ENCODE measurements at places on chromosomes 6 and 20.

GRCh38 chr6:53216301-53216700, 67.7 kb upstream of the GCM1 start:
- DNase-seq, result no peak

GRCh38 chr6:149809798-149810197, 54.4 kb downstream of the LRP11 start:
- DNase-seq, result no peak

- DNase-seq, result no peak
These were observed 58.6 kb downstream of the NUDT3 start for GRCh38 chr6:34333858-34334257.

- no peak for DNase-seq
These were observed 37.1 kb downstream of the MAP1LC3A start for GRCh38 chr20:34595377-34596184.

DNA sequence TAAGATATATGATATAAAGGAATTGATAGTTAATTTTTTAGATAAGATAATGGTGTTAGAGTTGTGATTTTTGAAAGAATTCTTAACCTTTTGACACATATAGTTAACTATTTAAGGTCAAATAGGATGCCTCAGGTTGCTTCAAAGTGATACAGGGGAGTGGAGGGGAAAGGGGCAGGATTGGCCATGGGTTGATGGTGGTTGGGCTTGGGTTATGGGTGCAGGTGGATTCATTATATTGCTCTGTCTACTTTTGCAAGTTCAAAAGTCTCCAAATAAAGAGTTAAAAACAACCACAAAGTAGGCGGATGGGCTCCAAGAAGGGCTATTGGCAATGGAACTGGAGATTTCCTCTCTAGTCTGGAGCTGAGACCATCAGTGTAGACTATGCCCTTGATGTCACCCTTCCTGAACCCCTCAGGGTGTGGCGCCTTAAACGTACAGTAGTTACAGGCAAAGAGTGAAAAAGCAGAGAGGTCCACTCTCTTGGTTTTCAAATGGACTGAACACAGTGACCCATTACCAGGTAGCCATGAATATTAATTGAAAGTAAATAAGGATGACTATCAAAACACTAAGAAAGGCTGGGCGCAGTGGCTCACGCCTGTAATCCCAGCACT, 81.2 kb downstream of the PTPN1 start:
- no peak for DNase-seq

GRCh38 chr20:49727894-49728885, 14.5 kb upstream of the B4GALT5 start:
- DNase-seq, result no peak

- DNase-seq, result no peak
These were observed 5.1 kb downstream of the BTN2A2 start for GRCh38 chr6:26388014-26388413.

DNA sequence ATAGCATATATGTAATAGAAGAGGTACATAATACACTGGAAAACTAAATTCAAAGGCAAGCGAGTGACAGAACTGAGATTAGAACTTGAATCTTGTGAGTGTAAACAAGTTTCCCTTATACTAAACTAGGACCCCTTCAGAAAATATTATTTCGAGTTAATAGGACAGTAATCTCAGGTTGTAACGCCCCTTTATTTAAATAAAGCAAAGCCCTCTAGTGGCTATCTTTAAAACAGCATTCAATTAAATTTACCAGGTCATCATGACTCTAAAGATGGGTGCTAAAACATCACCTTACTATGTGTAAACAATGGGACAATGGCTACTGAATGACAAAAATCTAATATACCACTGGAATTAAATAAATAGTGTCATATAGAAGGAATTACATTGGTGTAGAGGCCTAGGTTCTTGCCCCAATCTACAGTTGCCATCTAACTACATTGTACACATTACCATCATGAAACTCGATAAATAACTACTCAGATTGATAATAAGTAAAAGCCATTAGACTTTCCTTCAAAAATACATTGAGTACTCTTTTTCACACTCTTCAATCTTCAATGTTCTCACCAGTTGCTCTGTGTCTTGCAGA, 255.4 kb upstream of the IRAK1BP1 start:
- DNase-seq, result peak; percentile 25

- no peak for DNase-seq
These were observed 167.4 kb upstream of the LRFN2 start for GRCh38 chr6:40754461-40755045.

DNA sequence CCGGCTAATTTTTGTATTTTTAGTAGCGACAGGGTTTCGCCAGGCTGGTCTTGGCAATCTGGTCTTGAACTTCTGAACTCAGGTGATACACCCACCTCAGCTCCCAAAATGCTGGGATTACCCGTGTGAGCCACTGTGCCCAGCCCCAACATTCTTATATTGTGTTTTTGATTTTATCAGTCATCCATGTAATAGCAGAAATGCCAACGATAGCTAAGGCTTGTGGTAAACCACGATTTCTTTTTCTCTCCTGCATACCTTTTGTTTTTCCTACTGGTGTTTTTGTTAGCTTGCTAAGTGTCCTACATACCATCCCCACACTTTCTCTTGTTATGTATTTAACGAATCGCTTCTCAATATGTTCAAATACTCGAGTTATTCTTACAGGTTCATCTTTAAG, 12.1 kb downstream of the PHACTR2 start:
- DNase-seq, result peak; percentile 49

- DNase-seq, result peak; percentile 49
These were observed 496 bp downstream of the GRM4 start for GRCh38 chr6:34145161-34146020.

GRCh38 chr6:11495565-11496145, 41.9 kb upstream of the TMEM170B start:
- no peak for DNase-seq

DNA sequence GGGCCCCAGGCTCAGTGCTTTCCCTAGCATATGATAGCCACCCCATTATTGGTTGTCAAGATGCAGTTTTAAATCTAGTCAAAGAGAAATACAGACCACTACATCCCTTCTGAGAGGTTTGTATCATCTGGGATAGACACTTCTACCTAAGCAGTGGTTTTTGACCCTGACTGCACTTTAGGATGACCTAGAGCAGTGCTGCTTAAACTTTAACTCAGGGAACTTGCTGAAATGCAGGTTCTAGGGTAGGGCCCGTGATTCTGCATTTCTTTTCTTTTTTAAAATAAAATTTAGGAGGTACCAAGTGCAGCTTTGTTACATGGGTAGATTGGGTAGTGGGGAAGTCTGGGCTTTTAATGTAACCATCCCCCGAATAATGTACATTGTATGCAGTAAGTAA, 18.7 kb downstream of the TM9SF4 start:
- no peak for DNase-seq

GRCh38 chr6:156021746-156022396, 566.2 kb upstream of the NOX3 start:
- DNase-seq, result peak; percentile 79

DNA sequence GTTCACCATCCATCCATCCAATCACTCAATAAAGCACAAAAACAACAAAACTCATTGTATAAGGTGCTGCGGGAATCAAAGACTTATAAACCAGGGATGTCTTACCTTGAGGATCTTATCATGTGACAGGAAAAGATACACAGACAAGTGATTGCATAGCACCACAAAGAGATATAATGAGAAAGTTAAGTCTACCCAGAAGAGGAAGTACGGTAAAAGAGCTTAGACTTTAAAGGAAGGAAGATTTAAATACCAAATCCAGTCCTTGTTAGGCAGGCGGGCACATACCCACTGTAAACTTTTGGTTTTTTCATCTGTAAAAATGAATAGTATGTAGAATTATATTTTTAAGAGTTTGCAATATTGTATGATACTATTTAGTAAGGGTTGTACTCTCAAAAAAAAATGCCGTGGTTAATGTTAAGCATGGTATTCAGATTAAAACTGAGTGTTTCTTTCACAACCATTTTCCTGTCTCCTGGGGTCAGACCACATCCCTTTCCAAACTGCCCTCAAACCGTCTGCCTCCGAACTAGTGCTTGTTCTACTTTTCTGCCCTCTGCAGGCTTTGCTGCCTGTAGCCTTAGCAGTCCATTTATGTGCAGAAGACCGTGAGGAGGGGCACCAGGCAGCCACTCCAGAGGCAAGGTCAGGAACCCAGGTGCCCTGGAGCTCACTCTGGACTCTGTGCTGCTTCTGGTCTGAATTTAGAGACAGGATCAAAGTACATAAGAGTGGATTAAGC, 179.5 kb upstream of the SYNDIG1 start:
- no peak for DNase-seq

- no peak for DNase-seq
These were observed 56.5 kb upstream of the ADTRP start for GRCh38 chr6:11835065-11835464.

DNA sequence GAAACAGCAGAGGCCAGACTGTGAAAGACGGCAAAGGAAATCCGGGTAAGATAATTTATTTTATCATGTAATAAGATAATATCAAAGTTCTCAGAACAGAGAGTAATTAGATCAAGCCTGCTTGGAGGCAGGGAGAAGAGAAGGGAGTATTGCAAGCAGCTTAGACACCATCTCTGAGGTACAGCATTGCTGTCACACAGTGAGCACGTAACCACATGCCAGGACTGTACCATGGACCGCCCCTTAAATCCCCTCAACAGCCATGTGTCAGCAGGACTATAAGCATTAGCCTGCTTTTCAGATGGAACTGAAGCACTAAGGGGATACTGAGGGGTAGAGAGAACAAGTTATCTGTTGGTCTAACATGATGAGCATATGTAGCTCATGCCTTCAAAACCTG, 141.5 kb downstream of the C6orf118 start:
- no peak for DNase-seq

- peak; percentile 35 for DNase-seq
These were observed 80.3 kb upstream of the HTR1E start for GRCh38 chr6:86856937-86857563.

GRCh38 chr20:34010405-34010931, 16.8 kb downstream of the RALY start:
- DNase-seq, result no peak

- no peak for DNase-seq
These were observed 11.3 kb upstream of the TFAP2A start for GRCh38 chr6:10425975-10426780.

DNA sequence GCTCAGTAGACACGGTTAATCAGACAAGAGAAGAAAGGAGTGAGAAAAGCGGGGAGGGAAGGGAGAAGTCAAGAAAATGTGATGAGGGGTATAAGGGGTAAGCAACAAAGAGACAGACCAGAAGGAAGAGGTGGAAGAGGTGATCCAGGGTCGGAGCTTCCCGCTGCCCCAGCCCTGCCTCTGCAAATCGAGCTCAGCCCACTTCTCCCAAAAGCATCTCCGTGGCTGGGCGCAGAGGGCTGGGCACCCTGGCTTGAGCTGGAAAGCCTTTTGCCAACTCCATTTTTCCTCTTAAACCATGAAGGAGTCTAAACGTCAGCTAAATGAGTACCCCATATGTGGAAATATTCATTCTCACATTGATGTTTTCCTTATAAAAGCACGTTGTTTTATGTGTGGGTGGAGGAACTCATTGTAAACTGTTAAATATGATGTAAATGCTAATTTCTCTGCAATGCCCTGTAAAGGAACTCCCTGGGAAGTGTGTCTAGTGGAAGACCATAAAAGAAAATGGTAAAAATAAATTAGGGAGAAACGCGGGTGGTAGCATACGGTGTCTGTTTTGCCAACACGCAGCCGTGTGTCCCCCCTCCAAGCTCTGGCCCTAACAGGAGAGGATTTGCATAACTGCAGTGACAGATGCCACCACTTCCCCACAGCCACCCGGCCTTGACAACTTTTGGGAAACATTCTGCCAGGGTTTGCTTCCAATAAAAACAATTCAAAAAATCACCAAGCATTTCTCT, 55.2 kb upstream of the MAFB start:
- DNase-seq, result no peak

GRCh38 chr20:53763707-53764414, 170.2 kb upstream of the ZNF217 start:
- DNase-seq, result peak; percentile 37

- DNase-seq, result no peak
These were observed 1.5 kb downstream of the SOX18 start for GRCh38 chr20:64047968-64048401.

DNA sequence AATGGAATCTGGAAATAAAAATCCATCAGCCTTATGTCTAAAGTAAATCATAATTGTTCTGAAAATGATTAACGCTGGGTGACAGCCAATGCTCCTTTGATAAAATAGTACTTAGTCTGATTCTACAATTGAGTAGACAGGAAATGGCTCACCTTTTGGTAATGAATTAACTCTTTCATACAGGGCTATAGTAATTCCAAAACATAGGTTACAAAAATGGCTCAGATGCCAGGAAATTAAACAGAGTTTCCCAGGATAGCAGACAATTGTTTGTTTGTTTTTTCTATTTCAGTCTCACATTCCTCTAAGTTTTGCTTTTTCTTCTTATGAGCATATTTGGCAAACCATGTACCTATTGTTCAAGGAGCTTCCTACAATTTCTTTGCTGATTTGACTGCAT, 257.2 kb upstream of the EPHA7 start:
- no peak for DNase-seq

GRCh38 chr20:20734475-20734948, 22.1 kb upstream of the RALGAPA2 start:
- DNase-seq, result no peak

DNA sequence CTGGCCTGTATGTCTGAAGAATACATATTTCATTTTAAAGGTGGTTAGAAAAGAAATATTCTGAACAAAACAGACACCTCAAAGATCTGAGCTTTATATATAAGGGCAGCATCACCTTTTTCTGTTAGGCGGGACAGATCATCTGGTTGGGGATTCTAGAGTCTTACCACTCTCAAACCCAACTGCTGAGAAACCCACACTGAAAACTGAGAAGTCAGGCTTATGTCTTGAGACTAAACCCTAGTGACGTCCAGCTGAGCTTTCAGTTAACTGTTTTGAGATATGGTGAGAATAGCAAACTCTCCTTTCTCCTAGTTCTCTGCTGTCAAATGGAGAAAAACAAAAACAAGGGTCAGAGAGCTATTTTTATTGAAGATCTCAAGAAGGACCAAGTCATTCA, 63.7 kb upstream of the CCN6 start:
- no peak for DNase-seq

DNA sequence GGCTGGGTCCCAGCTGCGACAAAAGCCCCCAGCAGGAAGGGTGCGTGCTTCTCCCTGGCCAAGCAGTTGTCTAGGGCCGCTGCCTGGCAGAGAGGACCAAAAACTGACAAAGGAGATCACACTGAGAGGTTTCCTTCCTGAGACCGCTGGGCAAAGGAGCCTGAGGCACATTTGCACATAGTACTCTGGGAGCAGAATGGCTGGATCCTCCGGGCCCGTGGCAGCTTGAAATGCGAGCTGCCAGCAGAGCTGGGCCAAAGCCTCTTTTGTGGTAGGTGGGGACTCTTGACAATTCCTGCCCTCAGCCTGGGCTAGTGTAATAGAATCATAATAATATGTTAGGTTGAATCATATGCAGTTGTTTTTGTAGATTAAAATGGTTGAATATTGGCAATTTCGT, 33.1 kb upstream of the RNF8 start:
- DNase-seq, result no peak

- no peak for DNase-seq
These were observed 8.6 kb upstream of the CLIC5 start for GRCh38 chr6:46024124-46024769.

- DNase-seq, result no peak
These were observed 18.4 kb upstream of the PTPRK start for GRCh38 chr6:128538763-128539162.

- no peak for DNase-seq
These were observed 55.3 kb upstream of the ADTRP start for GRCh38 chr6:11833626-11834592.

- no peak for DNase-seq
These were observed 5.3 kb downstream of the SLC22A2 start for GRCh38 chr6:160253292-160253691.

All from astrocyte of the spinal cord (primary cell).